ENCODE measurements at places on chromosomes 3 and 15.

DNA sequence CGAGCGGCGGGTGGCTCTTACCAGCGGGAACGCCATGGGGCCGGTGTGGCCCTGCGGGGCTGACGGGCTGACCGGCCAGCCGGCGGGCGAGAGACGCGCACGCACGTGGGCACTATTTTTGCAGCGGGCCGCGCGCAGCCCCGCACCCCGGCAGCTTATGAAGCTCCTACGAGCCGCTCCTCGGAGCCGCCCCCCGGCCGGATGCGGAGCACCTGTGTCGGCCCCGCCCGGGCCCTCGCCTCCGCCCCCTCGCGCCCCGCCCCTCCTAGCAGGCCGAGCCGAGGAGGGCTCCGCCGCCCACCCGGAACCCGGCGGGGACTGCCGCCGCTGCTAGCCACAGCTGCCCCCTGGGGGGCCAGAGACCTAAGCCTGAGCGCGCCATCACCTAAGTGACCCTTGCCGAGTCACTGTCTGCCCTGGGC, 683 bp upstream of the CPEB1 start:
- no peak for DNase-seq

DNA sequence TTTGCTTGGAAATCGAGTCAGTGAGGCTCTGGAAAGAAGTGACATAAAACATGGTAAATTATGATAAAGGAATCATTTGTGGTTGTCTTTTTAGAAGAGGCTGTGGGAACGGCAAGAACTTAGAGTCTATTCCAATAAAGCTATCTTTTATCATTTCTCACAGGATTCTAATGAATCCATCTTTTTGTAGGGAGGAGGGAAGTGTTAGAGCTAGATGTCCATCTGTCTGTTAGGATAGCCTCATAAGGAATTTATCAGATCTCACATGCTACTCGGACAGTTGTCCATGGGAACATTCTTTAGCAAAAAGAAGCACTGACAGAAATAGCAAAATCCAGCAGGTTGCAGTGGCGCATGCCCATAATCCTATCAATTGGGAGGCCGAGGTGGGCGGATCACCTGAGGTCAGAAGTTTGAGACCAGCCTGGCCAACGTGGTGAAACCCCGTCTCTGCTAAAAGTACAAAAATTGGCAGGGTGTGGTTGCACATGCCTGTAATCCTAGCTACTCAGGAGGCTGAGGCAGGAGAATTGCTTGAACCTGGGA, 37.0 kb downstream of the STARD9 start:
- no peak for DNase-seq

DNA sequence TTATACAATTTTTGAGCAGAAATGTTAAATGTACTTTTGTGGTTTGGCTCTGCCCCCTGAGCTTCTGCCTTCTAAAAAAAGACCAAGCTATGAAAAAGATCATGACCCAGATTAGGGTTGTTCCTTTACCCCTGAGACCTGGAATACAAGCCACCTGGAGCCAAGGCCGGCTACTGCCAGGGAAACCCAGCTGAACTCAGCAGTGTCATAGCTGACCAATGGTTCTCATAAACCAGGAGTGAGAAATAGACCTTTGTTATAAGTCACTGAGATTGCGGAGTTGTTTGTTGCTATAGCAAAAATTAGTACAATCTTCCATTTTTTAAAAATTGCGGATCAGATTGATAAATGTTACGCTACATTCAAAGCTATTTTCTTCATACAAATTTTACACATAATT, 1261.7 kb downstream of the ROBO1 start:
- no peak for DNase-seq

DNA sequence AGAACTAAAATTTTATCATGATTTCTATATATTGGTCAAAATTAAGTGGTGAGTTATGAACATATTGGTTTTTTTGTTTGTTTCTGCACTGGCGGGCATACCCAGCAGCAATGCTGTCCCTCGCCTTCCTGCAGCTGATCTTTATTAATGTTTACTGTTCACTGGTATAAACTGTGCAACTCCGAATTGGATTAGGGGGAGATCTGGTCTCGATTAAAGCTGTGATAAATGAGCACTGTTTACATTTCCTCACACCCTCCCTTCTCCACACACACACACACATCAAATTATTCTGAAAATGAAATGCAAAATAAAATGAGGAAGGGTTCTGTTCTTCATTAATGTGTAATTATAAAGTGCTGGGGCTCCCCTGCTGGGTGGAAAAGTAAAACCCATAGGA, 48.5 kb upstream of the DAZL start:
- no peak for DNase-seq

GRCh38 chr3:16849795-16850194, 35.0 kb upstream of the PLCL2 start:
- DNase-seq, result no peak

DNA sequence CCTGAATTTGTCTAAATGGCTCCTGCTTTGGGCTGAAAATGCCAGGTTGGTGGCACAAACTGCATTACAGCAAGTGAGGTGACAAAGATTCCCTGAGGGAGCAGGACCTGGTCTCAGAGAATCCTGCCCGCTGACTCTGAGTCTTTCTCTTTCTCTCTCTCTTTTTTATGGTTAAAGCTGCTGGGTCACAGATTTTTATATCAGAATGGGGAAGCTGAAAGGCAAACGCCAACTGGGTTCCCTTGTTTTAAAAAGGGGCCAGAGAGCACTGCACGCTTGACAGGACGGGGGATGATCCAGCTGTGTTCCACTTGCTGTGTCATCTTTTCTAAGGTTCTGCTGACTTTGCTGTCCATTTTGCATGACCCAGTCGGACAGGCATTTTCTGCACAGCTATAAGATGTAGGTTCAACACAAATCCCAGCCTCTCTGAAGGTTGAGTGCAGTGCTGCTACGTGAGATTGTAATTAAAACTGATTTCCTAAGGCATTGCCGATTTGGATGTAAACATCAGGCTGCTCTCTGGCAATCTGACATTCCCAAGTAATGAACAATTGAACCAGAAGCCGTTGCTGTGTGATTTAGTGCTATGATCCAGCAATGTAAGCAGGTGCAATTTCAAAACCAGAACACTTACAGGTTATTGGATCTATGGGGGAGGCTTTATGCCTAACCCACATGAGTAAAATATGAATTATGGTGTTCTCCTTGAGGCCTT, 25.8 kb downstream of the ARHGEF3 start:
- no peak for DNase-seq

DNA sequence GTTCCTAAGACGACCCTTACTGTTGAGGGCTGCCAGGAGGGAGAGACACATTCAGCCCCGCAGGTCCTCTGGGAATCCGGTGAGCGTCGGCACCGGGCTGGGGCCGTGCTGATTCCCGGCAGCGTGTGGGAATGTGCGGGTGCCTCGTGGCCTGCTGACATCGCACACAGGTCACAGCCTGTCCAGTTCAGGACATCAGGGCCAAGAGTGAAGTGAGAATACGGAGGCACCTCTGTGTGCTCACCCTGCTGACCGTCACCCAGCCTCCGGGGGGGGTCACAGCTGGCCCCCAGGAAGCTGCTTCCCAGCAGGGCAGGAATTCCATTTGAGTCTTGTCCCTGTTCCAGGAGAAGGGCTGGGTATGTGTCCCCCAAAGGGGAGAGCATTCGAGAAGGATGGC, 53.6 kb downstream of the PGPEP1L start:
- DNase-seq, result no peak

DNA sequence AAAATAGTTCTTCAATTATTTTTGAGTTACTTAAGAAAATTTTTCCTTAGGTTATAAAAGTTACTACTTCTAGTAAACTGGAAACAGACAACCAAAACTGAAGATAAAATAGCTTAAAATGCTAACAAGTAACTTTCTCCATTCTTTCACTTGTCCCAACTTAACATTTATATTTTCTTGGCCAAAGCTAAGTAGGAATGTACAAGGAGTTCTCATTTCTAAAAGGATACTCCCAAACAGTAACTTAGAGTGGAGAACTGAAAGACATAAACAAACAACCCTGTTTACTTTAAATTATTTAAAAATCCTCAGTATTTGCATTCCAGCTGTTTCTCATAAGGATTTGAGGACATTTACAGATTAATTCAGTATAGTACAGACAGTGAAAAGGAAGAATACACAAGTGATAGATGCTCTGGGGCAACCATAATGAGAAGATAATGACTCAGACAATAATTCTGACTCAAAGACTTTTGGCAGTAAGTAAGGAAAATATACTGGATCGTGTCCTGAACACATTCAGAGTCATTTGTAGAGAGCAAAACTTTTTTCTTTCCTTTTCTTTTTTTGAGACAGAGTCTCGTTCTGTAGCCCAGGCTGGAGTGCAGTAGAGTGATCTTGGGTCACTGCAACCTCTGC, 29.2 kb upstream of the ANXA2 start:
- no peak for DNase-seq

DNA sequence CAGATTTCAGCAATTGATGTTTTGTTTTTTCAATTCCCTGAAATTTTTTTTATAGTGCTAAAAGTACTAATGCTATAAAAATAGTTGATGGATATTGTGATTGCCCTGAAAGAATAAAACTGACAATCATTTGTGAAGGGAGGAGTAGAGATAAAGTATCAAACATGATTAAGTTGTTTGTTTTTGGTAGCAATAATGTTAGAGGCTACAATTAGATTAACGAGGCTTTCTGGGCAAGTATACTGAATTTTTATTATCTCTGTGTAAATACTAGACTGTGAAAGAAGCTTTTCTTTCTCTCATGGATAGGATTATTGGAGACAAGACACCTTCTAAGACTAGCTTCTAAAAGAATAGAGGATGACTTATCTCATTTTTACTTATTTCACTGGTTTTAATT, 15.6 kb downstream of the NR1D2 start:
- no peak for DNase-seq

DNA sequence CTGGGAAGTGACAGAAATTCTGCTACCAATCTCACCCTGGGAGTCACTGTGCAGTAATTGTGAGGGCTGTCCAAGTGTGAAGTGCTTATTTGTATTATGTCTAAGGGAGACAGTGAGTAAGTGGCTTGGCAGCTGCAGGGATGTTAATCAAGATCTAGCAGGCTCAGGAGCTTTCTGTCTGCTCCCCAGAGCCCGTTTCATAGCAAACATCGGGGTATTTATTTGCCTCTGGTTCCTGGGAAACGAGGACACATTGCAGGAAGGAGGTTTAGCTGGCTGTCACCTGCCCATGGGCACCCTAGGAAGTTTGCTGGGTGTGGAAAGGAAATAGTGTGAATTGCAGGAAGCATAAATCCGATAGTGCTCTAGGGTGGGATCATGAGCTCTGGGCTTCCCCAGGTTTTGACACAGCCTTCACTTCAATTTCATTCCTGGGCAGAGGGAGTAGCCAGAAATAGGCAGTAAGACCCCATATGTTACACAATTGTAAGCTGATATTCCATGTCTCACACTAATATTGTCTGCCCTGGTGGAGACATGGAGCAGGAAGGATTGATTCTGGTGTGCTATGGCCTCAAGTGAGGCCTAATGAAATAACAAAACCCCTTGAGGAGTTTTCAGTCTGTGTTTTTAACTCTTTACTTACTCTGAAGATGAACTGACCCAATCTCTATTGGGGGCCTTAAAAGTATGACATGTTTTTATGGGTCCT, 74.1 kb upstream of the MITF start:
- DNase-seq, result peak; percentile 74

DNA sequence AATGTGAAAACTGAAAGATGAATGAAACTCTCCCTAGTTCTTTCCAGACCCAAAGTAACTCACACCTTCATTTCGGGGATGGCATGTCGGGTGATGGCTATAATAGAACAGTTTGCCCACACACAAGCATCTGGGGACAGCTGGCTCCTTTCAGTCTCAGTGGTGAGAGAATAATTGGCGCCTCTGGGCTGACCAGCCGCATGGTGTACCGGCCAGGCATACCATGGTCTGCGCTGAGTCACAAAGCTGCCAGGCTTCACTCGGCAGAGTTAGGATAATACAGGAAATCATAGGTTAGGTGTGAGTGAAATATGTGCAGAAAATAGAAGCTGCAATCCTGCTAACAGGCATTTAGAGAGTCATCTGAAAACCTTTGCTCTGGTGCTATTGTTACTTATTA, 80.4 kb upstream of the IGF1R start:
- DNase-seq, result no peak

DNA sequence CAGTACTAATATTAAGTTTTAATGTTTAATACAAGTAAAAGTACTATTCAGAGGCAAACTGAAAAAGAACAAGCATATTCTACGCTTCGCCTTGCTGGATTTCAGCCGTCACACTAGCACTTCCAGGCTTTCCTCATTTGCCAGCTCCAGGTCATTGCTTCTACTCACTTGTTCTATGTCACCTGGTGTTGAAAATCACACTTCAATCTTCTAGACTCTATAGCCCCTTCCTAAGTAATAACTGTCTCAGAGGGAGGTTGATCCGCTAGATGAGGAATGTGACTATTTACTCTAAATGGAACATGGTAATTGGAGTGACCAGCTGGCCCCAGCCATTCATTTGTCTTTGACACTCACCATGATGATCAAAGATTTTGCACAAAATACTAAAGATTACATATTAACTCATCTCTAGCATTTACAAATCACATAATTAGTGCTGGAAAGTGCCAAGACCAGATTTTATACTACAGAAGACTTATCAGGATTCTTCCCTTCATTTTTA, 92.0 kb downstream of the GAP43 start:
- DNase-seq, result no peak

GRCh38 chr3:141710888-141711616, 27.0 kb upstream of the RNF7 start:
- DNase-seq, result no peak

DNA sequence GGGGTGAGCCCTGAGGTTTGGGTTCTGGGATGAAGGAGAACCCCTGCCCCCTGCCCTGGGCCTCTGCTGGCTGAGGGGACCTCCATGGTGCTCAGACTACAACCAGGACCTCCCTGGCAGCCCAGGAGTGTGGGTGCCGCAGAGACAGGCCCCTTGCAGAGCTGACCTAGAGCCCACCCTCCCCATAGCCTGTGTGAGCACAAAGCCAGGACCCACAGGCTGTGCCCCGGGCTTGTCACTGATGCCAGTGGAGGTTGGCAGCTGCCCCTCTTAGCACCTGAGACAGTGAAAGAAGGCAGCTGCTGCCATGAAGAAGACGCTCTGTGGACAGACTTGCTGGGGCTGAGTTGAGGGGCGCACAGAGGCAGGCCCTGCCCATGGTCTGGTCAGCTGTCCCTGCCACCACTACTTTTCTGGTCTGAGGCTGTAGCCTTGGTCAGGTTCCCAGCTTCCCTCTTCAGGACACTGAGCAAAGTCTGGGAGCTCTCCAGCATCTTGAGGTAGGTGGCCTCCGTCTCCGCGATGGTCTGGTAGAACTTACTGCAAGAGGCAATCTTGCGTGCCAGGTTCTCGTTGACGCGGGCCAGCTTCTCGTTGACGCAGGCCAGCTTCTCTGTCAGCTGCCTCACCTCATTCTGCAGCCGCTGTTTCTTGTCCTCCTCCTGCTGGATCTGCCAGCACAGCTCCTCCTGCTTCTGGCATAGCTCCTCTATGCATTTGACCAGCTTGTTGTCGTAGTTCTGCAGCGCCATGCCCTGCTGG, 23.0 kb downstream of the USP4 start:
- no peak for DNase-seq

DNA sequence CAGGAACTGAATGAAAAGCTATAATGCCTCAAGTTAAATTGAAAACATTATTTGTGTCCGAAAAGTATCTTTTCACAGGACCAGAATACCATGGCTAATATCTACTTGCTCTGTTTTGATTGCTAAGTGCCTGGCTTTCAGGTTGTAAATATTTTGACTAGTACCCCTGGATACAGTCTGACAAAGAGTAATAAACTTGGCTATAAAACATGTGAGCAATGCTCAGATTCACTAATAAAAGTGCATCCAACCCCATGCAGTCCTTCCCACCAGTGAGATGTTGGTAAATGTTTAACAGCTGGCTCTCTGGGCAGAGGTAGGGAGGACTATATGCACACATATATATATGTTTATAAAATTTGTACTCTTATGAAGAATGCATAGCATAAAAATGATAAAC, 281.8 kb upstream of the TGFBR2 start:
- DNase-seq, result no peak
